Stimulated activated CD8-positive, alpha-beta memory T cell treated with anti-CD3 and anti-CD28 coated beads, Interleukin-4, amount 100 ng/mL, for 4 hours (primary cell): ENCODE measurements at places on chromosomes 7 and 10.
A peak's percentile ranks its signal among the peaks of the same experiment; 100 is the strongest.

GRCh38 chr7:129530795-129531391 lies 28.6 kb downstream of the SMKR1 start:
- peak; percentile 30 for DNase-seq

DNA sequence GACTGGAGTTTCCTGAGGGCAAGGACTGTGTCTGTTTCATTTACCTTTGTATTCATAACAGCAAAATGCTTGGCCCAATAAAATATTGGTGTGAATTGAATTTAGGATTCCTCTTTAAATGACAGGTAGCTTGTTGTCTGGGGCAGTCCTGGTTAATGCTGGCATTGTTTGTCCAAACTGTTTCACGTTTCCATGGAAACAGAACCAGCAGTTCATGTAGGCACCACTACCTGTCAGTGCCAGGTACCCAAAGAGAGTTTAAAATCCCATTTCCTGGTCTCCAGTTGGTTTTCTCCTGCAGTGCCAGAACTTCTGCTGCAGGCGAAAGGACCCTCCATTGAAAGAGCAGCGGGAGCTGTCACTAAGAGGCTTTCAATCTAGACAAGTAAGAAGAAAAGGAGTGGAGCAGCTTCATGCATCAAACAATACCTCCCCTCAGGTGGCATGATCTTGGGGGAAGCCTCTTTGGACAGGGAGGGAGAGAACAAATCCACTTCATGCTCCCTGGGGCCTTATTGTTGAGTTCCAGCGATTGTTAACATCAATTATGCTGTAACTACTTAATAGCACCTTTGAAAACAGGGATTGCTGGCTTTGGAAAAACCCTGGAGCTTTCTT lies 109.6 kb downstream of the KIF20B start:
- DNase-seq = no peak

- no peak for DNase-seq
Measured at GRCh38 chr10:123398180-123398591, 244.0 kb downstream of the BUB3 start.

GRCh38 chr10:17993361-17993760 lies 41.6 kb downstream of the SLC39A12 start:
- no peak for DNase-seq

GRCh38 chr7:34069676-34070075 lies 164.3 kb downstream of the BMPER start:
- no peak for DNase-seq

DNA sequence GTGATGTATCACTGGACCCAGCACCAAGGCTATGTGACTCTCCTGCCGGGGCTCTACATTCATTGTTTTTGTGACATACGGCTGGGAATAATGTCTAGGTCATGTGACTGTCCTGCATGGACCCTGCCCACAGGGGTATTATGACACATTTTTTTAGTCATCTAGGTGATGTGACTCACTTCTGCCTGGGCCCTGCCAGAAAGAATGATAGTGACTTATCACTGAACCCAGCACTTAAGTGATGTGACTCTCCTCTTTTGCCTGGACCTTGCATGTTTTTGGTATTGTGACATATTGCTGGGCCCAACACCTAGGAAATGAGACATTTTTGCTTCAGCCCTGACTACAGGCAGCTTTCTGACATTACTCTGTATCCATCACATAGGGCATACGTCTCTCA lies 51.1 kb upstream of the ZNF107 start:
- no peak for DNase-seq

- no peak for DNase-seq
Measured at GRCh38 chr10:13528123-13528874, 515 bp downstream of the BEND7 start.

GRCh38 chr10:78455236-78455635 lies 421.6 kb downstream of the RPS24 start:
- no peak for DNase-seq

DNA sequence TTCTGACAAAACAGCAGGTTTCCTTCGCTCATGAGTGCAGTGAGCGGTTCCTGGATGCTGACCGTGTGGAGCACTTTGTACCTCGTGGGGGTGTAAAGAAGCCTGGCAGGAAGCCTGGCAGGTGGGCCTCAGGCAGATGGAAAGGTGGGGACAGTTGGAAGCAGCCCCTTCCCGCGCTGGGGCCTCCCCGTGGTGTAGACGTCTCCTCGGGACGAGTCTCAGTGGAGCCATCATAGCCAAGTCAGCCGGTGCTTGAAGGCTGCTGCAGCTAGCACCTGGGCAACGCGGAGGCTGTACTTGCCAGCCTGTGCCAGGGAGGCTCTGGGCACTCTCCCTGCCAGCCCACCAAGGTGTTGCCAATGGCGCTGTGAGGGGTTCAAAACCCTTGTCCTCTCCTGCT lies 154.5 kb downstream of the WDR37 start:
- DNase-seq = no peak

DNA sequence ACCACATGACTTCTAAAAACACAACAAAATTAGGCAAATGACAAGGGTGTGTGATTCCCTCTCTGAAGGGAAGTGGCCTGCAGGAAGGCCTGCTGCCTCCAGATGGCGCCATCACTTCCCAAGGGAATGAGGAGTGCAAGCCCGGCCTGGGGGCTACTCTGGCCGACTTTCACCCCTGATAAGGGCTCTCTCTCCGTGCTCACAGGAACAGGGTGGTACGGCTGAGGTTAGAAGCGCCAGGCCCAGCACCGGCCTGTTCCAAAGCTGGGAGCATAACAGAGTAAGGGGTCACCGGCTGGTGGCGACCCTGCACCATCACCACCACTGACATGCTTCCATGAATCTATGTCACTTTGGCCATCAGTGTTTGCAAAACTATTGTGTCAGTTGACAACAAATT lies 13.1 kb downstream of the RBP3 start:
- no peak for DNase-seq

- DNase-seq = no peak
Measured at GRCh38 chr10:124214610-124215375, 121.4 kb upstream of the CHST15 start.

- no peak for DNase-seq
Measured at GRCh38 chr10:14123139-14123538, 207.6 kb downstream of the FRMD4A start.

DNA sequence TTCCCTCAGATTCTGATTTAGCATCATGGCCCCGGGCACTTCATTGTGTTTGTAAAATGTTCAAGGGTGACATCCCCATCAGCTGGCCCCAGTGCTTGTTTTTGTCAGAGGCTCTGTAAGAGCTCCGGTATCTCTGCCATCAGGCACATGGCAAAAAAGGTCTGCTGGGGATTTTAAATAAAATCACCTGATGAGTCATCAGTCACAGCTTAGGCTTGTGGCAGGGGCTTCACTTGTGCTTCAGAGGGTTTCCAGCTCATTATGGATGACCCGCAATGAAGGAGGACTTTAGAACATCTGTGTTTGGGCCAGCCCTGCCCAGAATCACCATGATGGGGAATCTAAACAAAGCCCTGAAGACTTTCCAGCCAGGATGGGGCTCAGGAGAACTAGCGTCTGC lies 259.9 kb downstream of the ZEB1 start:
- DNase-seq = no peak

GRCh38 chr10:44006771-44007170 lies 358.1 kb upstream of the ZNF32 start:
- no peak for DNase-seq

- no peak for DNase-seq
Measured at GRCh38 chr7:46492466-46492865, 571.4 kb upstream of the IGFBP3 start.

- DNase-seq = no peak
Measured at GRCh38 chr10:3978761-3979160, 193.8 kb upstream of the KLF6 start.

- no peak for DNase-seq
Measured at GRCh38 chr10:93150289-93150688, 76.6 kb downstream of the CYP26A1 start.

DNA sequence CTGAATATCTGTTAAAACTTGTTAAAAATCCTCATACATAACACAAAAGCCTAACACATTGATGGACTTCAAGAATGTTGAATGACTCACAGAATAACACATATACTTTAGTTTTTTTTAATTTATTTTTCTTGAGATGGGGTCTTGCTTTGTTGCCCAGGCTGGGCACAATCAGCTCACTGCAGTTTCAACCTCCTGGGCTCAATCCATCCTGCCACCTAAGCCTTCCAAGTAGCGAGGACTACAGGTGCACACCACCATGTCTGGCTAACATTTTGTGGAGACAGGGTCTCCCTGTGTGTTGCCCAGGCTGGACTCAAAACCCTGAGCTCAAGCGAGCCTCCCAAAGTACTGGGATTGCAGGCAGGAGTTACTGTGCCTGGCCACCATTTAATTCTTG lies 28.1 kb downstream of the SUV39H2 start:
- DNase-seq = no peak

GRCh38 chr10:68727146-68727545 lies 6.1 kb downstream of the CCAR1 start:
- no peak for DNase-seq

DNA sequence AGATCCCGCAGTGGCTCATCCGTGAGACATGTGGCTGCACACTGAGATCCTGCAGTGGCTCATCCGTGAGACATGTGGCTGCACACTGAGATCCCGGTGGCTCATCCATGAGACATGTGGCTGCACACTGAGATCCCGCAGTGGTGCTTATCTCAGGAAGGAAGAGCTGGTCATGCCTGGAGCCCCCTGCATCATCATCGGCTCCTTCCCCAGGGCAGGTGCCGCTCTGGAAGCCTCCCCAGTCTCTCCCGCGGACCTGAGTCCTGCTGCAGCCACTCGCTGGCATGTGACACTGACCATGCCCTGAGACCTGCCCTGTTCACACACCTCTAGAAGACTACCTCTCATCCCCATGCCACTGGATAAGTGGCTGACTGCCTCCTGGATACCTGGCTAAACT lies 181.3 kb downstream of the PTPRN2 start:
- DNase-seq = no peak

DNA sequence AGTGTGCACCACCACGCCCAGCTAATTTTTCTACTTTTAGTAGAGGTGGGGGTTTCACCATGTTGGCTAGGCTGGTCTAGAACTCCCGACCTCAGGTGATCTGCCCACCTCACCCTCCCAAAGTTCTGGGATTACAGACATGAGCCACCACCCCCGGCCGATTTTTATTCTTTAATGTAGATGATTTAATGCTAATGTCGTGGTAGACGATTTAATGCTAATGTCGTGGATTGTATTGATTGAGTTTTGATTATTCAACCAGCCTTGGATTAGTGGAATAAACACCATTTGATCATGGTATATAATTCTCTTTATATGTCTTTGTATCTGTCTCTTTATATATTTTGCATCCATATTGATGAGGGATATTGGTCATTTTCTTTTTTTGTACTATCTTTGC lies 52.6 kb downstream of the OGDH start:
- DNase-seq = no peak

GRCh38 chr10:108749042-108749441 lies 1174.3 kb downstream of the XPNPEP1 start:
- no peak for DNase-seq

DNA sequence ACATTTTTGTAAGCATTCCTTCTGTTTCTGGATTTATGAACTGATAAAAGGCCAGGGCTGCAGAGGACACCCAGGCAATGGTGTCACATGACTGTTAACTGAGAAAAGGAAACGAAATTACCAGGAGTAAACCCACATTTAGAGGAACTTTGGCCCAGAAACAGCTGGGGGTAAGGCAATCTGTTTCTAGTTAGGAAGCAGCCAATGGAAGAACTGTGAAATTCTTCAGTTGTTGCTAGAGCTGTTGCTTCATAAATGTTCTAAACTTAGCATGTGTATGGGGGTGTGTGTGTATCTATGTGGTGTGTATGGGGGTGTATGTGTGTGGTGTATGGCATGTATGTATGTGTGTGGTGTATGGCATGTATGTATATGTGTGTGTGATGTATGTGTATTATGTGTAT lies 11.8 kb upstream of the PDCD4 start:
- DNase-seq = no peak

DNA sequence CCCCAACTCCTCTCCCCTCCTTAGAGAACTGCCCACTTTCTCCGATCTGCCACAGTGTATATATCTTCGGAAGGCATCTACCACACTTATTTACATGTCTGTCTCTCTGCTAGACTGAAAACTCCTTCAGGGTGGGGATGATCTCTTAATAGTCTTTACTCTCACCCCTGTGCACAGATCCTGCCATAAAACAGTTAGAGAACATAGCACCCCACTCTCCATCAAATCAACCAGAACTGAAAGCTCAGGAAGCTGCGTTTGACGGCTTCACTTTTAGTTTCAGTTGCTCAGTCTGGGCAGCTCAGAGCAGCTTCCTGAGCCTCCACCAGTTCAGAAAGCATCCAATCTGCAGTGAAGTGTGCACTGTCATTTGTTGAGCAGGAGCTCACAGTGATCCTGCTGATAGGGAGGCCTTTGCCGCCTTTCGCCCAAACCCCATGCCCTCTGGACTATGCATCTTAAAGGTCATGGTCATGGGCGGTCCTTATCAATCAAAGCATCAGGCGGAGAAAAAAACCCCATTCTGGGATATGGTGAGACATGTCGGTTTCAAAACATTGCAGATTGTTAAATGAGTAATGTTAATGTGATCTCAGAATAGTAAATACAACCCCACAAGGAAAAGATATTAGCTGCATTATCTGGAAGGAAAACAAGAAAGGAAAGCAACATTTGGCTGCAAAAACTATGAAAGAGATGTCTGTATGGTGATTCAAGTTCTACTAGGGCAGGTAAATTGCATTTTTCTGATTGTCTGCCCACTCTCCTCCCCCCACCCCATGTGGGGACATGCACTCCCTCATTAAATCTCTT lies 167.1 kb upstream of the ADO start:
- DNase-seq = peak; percentile 29

- DNase-seq = no peak
Measured at GRCh38 chr10:3260066-3260834, 87.7 kb upstream of the PITRM1 start.

DNA sequence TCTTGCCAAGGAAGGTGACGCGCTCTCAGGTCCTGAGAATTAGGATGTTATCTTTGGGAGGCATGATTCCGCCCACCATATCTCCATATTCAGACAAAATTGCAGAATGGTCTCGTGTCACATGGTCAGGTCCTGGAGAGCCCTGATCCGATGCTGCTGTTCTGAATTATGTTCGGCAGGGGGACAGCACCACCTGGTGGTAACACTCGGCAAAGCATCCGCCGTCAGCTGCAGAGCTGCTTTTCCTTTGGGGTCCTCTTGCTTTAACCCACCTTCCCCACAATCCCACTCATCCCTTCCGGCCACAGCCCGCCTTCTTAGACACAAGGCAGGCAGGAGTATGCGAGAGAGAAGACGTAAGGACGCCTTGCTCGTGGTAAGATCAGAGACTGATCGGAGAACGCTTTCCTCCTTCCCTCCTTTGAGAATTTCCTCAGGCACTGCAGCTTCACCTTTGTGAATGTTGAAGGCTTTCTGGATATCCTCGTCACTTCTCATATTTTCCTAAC lies 327.8 kb upstream of the C7orf33 start:
- DNase-seq = peak; percentile 24
